ENCODE measurements at places on chromosomes 6 and 20.

- H3K4me3 ChIP-seq = no peak overlapping the region
- no peak for DNase-seq
- H3K36me3 ChIP-seq = no peaks in the 10 kb centered on the region
- no peaks in the 10 kb centered on the region for H3K27me3 ChIP-seq
Observed at GRCh38 chr6:72798196-72798595, 176.3 kb downstream of the KCNQ5 start.

DNA sequence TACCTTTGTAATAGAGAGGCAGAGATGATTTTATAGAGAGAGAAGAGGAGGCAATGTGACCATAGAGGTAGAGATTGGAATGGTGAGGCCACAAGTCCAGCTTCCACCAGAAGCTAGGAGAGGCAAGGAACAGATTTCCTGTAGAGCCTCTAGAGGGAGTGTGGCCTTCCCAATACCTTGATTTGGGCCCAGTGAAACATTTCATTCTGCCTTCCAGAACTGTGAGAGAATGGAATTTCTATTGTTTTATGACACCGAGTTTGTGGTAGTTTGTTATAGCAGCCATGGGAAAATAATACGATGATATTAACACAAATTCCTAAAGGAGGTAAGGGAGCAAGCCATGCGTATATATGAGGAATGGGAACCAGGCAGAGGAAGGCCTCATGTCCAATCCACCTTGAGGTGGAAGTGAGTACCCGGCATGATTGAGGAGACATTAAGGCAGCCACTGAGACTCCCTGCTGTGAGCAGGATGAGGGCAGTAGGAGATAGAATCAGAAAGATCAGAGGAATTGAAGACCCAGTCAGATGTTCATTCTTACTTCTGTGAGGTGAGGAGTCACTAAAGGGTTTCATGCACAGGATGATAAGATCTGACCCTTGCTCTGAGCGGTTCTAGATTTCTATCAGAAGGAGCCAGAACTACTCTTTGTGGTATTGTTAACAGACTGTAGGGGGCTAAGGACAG is 636.3 kb upstream of the IMPG1 start:
- H3K4me3 ChIP-seq = no peak overlapping the region
- DNase-seq = no peak
- H3K27ac ChIP-seq = no peak overlapping the region
- H3K36me3 ChIP-seq = no peaks in the 10 kb centered on the region
- H3K4me1 ChIP-seq = no peaks in the 10 kb centered on the region
- no peaks in the 10 kb centered on the region for H3K27me3 ChIP-seq

GRCh38 chr20:47061549-47061948 is 166.9 kb downstream of the EYA2 start:
- H3K4me1 ChIP-seq = no peaks in the 10 kb centered on the region
- no peak overlapping the region for H3K4me3 ChIP-seq
- peaks cover 22% of the 10 kb centered on the region for H3K27me3 ChIP-seq

DNA sequence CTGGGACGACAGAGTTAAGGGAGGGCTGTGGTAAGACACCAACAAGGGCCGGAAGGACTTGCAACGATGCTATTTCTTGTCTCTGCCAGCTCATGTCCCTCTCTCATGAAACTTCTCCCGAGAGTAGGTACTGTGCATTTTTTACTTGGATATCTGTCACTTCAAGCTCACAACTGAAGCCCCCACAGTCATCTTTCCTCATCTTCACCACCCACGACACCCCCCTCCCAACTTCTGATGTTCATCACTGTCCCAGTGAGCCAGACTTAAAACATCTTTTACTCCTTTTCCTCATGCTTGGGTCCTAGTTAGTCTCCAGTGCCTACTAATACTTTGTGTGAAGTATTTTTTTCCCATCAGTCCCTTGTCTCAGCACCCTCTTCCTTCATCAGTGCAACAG is 34.6 kb upstream of the SRPK1 start:
- no peak overlapping the region for H3K27ac ChIP-seq
- H3K36me3 ChIP-seq = no peaks in the 10 kb centered on the region
- DNase-seq = no peak
- no peak overlapping the region for H3K4me3 ChIP-seq
- no peaks in the 10 kb centered on the region for H3K4me1 ChIP-seq
- H3K27me3 ChIP-seq = peaks cover 22% of the 10 kb centered on the region

GRCh38 chr6:99521633-99522151 is 6.5 kb upstream of the USP45 start:
- peak overlapping the region; percentile 92 for H3K4me3 ChIP-seq
- peak overlapping the region; percentile 66 for H3K27ac ChIP-seq
- H3K27me3 ChIP-seq = no peaks in the 10 kb centered on the region
- no peak for DNase-seq
- H3K4me1 ChIP-seq = peaks cover 4% of the 10 kb centered on the region

- H3K4me3 ChIP-seq = peak overlapping the region; percentile 15
- peaks cover 2% of the 10 kb centered on the region for H3K36me3 ChIP-seq
- H3K4me1 ChIP-seq = peaks cover 50% of the 10 kb centered on the region
Observed at GRCh38 chr6:157990321-157991066, 8.8 kb downstream of the SYNJ2 start.

- DNase-seq = no peak
- H3K4me3 ChIP-seq = no peak overlapping the region
- no peaks in the 10 kb centered on the region for H3K36me3 ChIP-seq
- H3K4me1 ChIP-seq = no peaks in the 10 kb centered on the region
Observed at GRCh38 chr20:60478533-60478932, 520.3 kb downstream of the CDH26 start.

GRCh38 chr20:58349570-58349969 is 39.5 kb upstream of the VAPB start:
- no peak overlapping the region for H3K4me3 ChIP-seq
- no peak for DNase-seq
- H3K27me3 ChIP-seq = no peaks in the 10 kb centered on the region
- no peaks in the 10 kb centered on the region for H3K4me1 ChIP-seq
- no peaks in the 10 kb centered on the region for H3K36me3 ChIP-seq

DNA sequence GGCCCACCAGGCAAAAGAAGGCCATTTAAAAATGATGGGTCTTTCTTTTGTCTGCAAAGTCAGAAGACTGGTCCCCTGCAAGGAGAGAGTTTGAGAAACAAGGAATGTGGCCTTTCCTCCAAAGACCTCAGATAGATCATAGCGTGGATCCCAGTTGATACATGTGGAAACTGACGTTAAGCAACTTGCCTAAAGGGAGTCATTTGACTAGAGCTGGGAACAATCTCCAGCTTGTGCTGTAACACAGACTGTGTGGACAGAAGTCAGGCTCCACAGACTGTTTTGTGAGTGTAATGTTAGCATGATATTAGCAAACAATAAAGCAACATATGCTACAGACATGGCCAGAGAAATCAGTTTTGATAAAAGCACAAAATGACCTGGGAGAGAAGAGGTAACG is 140.4 kb upstream of the CITED2 start:
- no peaks in the 10 kb centered on the region for H3K36me3 ChIP-seq
- no peak overlapping the region for H3K27ac ChIP-seq
- DNase-seq = no peak
- no peaks in the 10 kb centered on the region for H3K27me3 ChIP-seq

DNA sequence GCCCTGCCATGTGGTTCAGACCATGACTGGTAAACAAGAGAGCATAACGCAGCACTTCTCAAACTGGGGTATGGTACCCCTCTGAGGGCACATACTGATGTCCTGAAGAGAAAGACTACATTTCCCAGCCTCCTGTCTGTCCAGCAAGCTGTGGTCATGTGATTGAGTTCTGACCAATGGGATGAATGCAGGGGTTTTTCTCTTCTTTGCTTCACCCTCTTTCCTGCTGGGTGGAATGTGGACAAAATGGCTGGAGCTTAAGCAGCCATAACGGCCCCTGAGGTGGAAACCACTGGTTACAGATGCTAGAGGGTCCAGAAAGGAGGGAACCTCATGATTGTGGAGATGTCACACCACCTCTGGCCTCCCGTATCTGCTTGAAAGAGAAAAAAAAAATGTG is 19.4 kb upstream of the KCNB1 start:
- no peaks in the 10 kb centered on the region for H3K4me1 ChIP-seq
- H3K27me3 ChIP-seq = peaks cover 47% of the 10 kb centered on the region
- H3K27ac ChIP-seq = no peak overlapping the region
- DNase-seq = no peak
- no peaks in the 10 kb centered on the region for H3K36me3 ChIP-seq
- no peak overlapping the region for H3K4me3 ChIP-seq

DNA sequence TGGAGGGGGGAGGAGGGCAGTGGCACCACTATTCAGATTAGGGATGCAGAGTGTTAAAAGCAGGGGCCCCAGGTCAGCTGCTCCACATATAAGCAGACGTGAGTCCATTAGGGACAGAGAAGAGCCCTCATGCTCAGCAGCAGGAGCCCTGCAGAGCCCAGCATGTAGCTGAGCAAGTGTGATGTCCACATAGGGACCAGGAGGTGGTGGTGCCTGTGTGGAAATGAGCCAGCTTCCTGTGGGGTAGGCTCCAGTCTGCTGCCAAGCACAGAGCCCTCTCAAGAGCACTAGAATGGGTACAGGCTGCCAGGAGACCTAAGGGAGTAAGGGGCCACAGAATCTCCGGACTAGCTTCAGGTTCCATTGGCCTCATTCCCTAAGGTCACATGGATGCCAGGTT is 57.9 kb upstream of the MLN start:
- no peak for DNase-seq
- no peak overlapping the region for H3K27ac ChIP-seq
- H3K27me3 ChIP-seq = no peaks in the 10 kb centered on the region
- peaks cover 15% of the 10 kb centered on the region for H3K4me1 ChIP-seq
- H3K36me3 ChIP-seq = no peaks in the 10 kb centered on the region

DNA sequence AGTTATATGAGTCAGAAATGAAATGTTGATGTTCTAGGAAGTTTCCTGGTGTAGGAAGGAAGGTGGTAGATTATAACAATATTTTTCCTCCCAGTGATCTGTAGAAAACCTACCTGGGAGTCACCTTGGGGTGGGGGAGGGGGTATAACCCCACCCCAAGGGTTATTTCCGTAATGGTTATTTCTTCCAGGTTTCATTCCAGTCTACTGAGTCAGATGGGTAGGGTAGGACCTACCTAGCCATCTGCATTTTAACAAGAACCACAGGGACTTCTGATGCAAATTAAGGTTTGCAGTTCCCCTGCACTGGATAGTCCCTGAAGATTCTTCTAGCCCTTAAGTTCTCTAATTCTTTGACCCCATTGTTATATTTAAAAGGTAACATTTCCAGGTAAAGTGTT is 88.9 kb downstream of the ARMC2 start:
- H3K4me3 ChIP-seq = no peak overlapping the region
- H3K27ac ChIP-seq = no peak overlapping the region
- H3K4me1 ChIP-seq = peaks cover 9% of the 10 kb centered on the region
- no peak for DNase-seq
- H3K36me3 ChIP-seq = no peaks in the 10 kb centered on the region

GRCh38 chr6:28211840-28212509 is 13.1 kb upstream of the ZSCAN9 start:
- H3K4me1 ChIP-seq = peaks cover 26% of the 10 kb centered on the region
- DNase-seq = no peak
- H3K27me3 ChIP-seq = peaks cover 46% of the 10 kb centered on the region
- H3K27ac ChIP-seq = no peak overlapping the region
- no peak overlapping the region for H3K4me3 ChIP-seq

DNA sequence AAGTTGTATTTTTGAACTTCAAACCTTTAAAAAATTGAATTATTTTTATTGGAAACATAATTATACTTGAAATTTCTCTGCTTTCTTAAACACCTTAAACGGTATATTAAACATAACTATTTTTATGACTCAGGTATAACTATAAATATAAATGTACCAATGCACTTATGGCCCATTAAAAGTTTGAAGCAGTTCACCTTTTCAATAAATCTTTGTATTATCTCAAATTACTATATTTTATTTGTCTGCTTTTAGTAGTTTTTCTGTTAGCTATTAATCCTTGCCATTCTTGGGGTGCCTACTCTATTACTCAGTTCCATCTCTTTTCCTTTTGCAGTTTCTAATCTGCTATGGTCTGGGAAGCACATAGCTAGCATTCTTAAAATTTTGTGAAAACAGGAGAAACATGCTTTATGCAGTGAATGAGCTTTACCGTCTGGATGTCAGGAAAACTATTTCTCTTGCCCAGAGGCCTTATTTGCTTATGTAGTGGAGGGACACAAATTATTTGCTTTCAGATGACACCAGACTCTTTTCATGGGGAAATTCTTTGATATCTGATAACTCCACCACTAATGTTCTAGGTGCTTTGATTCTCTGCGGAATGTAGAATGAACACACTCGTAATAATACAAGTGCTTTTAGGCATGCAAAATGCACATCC is 378.9 kb upstream of the CITED2 start:
- H3K4me1 ChIP-seq = no peaks in the 10 kb centered on the region
- H3K27ac ChIP-seq = no peak overlapping the region
- DNase-seq = no peak
- no peaks in the 10 kb centered on the region for H3K27me3 ChIP-seq
- no peaks in the 10 kb centered on the region for H3K36me3 ChIP-seq
- no peak overlapping the region for H3K4me3 ChIP-seq

GRCh38 chr6:151112130-151112529 is 127.6 kb upstream of the AKAP12 start:
- no peaks in the 10 kb centered on the region for H3K36me3 ChIP-seq
- DNase-seq = no peak
- no peak overlapping the region for H3K4me3 ChIP-seq
- no peak overlapping the region for H3K27ac ChIP-seq
- H3K27me3 ChIP-seq = peaks cover 11% of the 10 kb centered on the region

DNA sequence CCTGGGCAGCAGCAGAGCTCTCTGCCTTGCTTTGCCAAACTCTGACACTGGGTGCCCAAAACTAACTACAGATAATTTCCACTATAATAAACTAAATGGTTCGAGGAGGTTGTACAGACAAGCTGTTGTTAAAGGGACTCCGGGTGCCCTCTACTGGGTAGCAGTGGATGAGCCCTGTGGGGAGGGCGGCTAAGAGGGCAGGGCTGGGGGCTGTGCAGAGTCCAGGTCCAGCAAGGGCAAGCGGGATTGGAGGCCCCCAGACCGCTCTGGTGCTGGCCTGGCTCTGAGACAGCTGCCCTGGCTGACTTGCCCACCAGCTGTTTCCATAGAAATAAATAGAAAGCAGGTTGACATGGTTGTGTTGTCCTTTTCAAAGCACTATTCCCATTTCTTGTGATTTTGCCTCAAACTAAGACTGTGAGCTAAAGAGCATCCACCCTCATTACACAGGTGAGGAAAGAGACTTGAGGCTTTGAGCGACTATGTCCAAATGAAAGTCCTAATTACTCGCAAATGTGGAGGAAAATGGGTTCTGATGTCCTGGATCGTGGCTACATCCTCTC is 167.6 kb upstream of the CST7 start:
- H3K27ac ChIP-seq = no peak overlapping the region
- no peaks in the 10 kb centered on the region for H3K27me3 ChIP-seq
- H3K4me1 ChIP-seq = peaks cover 3% of the 10 kb centered on the region
- no peak overlapping the region for H3K4me3 ChIP-seq

DNA sequence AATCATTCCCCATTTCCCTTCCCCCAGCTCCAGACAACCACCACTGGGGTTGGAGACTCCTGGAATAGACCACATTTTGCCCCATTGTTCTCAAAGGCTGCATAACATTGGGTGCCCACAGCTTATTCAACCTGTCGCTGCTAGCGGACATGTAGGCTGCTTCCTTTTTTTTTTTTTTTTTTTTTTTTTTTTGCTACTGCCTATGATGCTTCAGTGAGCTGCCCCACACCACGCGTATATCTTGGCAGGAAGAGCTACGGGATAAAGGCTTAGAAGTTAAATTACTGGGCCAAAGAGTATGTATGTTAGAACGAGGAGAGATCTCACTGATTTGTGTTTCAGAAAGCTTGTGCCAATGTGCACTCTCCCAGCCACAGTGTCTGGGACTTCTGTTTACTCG is 7.0 kb downstream of the LBP start:
- H3K4me1 ChIP-seq = no peaks in the 10 kb centered on the region
- H3K27ac ChIP-seq = no peak overlapping the region
- no peaks in the 10 kb centered on the region for H3K27me3 ChIP-seq

- no peaks in the 10 kb centered on the region for H3K27me3 ChIP-seq
- no peak overlapping the region for H3K4me3 ChIP-seq
- H3K27ac ChIP-seq = no peak overlapping the region
- no peaks in the 10 kb centered on the region for H3K36me3 ChIP-seq
Observed at GRCh38 chr20:60030471-60030870, 72.2 kb downstream of the CDH26 start.
